ENCODE measurements at places on chromosomes 2 and 18.

GRCh38 chr2:149418065-149418464 is 87.7 kb downstream of the LYPD6 start:
- DNase-seq = no peak

- DNase-seq = no peak
These were observed 59.8 kb downstream of the MOGAT1 start for GRCh38 chr2:222731201-222731621.

- DNase-seq = no peak
These were observed 38.9 kb downstream of the MRPL33 start for GRCh38 chr2:27810455-27810854.

DNA sequence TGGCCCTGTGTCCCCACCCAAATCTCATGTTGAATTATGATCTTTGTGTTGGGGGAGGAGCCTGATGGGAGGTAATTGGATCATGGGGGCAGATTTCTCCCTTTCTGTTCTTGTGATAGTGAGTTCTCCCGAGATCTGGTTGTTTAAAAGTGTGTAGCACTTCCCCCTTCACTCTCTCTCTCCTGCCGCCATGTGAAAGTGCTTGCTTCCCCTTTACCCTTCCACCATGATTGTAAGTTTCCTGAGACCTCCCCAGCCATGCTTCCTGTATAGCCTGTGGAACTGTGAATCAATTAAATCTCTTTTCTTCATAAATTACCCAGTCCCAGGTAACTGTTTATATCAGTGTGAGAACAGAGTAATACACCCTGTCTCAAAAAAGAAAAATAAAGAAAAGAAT is 25.5 kb downstream of the LRRFIP1 start:
- no peak for DNase-seq

DNA sequence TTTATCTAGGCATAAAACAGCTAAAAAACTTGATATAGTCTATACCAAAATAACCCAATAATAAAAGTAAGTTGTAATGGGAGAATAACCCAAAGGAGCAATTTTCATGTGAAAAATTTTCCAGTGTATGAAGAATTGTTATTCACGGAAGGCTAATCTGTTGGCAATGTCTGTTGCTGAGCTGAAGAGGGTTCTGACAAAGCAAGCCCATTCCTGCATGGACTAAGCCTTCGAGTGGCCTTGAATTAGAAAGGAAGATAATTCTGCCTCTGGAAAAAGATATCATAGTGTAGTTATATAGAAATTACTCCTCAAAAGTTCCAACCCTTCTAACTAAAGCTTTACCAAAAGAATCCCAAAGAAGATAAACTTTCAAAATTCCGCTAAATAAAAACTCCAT is 101.5 kb downstream of the MAP2 start:
- DNase-seq = peak; percentile 24

- no peak for DNase-seq
These were observed 533.6 kb downstream of the RNF144A start for GRCh38 chr2:7450833-7451190.
